ENCODE measurements at places on chromosomes 3 and 15.

DNA sequence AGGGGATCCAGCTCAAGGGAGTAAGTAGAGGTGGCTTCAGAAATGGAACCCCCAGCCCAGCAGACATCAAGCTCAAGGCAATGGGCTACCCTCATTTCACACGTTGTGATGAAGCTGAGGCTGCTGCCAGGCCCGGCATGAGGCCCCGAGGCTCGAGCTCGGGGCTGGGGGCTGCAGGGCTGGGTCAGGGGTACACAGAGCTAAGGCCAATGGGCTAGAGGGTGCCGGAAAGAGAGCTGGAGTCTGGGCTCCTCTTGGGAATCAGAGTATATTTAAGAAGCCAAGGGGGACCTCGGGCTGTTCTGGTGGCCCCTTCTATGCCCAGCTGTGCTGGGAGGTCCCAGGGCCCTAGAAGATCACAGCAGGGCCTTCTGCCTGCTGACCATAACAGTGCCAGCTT lies 7.4 kb downstream of the PRSS50 start:
- DNase-seq, result no peak

DNA sequence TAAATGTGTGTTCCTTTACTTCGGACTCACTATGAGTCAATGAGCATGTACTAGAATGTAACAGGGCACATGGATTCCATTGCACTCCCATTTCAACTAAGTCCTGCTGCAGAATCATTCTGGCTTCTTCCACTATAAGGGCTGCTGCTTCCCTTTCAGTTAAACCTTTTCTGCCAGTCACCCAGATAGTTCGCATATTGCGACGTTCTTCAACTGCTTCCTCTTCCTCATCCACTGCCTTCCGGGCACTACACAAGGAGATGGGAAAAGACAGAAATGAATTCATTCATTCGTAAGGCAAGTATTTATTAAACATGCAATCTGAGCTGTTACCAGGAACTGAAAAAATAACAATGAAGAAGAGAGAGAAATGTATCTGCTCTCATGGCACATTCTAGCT lies 55.6 kb downstream of the POLQ start:
- no peak for DNase-seq

DNA sequence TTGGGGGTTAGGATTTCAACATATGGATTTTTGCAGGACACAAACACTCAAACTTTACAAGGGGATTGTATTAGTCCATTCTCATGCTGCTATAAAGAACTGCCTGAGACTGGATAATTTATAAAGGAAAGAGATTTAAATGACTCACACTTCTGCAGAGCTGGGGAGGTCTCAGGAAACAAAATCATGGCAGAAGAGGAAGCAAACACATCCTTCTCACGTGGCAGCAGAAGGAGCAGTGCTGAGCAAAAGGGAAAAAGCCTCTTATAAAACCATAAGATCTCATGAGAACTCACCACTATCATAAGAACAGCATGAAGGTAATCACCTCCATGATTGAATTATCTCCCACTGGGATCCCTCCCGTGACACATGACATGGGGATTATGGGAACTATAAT lies 1183.1 kb downstream of the ZPLD1 start:
- DNase-seq, result no peak

DNA sequence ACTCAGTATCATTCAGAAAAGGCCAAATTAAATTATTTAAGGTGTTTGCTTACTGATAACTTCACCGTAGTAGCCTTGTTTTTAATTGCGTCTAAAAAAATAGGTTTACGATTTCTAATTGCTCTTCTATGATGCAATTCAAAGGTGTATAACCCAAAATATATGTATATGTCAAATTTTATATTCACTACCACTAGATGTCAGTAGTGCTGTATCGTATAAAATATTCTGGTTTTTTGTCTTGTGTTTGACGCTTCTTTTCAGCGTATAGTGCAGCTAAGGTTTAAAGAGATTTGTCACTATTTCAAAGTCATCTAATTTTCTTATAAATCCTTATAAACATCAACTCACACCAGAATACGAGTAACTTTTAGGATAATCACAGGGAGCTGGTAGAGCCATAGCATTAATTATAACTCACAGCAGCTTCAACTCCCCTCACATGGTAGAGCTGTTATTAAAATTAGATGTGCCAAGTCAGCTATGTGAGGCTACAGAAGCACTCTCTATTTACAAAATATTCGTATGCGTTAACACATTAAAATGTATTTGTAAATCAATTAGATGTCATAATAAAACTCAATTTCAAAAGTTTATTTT lies 3.5 kb downstream of the PFN2 start:
- peak; percentile 18 for DNase-seq

- DNase-seq, result no peak
Measured at GRCh38 chr15:67137319-67137718, 71.9 kb downstream of the SMAD3 start.
